ENCODE measurements at places on chromosomes 11 and 22. TPM values are rescaled to one million over a fixed set of nuclear protein-coding genes. Genes with fewer than 3 reads are reported as not detected.

Gene GGTLC3
- not detected for polyA plus RNA-seq

Gene C11orf65
- 0.16 TPM for polyA plus RNA-seq

Gene TSGA10IP
- polyA plus RNA-seq = not detected

Gene SELENOO
- 13.7 TPM for polyA plus RNA-seq

Gene OR10A2
- not detected for polyA plus RNA-seq

Gene SHISAL1
- polyA plus RNA-seq = 2.2 TPM

Gene KCNJ11
- polyA plus RNA-seq = 0.41 TPM

Gene ESAM
- polyA plus RNA-seq = 9.1 TPM

DNA sequence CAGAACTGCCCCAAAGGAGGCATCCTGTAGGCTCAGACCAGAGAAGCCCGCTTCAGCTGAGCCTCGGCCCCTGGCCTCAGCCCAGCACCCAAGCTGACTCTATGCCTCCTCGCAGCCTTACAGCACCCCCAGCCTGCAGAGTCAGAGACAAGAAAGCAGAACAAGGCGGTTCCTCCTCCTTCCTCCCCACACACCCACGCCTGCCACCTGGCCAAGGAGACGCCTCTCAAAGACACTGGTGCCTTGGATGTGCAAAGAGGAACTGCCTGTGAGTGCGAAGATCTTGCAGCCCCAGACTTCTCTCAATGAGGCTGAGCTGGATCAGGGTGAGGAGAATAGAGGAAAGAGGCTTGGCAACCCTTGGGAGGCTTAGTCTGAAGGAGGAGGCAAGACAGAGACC lies 60.2 kb downstream of the PDE2A start:
- DNase-seq = no peak

DNA sequence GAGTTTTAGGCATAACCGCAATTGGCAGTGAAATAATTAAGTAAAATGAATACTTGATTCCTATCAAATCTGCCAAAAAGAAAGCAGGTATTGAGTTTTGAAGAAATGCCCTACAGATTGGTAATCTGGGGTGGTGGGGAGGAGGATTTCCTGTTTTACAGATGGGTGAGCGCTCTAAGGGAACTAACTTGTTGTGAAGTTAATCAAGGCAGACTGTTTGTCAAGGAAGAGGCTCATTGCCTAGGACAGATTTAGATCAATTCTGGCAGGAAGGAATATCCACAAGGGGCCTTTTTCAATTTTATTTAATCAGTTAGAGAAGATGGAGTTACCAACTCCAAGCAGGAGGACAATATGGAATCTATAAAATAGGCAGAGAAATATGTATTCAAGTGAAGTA lies 271.5 kb upstream of the CCDC90B start:
- no peak for DNase-seq

- DNase-seq = no peak
Measured at GRCh38 chr11:130802567-130802966, 113.7 kb downstream of the SNX19 start.

DNA sequence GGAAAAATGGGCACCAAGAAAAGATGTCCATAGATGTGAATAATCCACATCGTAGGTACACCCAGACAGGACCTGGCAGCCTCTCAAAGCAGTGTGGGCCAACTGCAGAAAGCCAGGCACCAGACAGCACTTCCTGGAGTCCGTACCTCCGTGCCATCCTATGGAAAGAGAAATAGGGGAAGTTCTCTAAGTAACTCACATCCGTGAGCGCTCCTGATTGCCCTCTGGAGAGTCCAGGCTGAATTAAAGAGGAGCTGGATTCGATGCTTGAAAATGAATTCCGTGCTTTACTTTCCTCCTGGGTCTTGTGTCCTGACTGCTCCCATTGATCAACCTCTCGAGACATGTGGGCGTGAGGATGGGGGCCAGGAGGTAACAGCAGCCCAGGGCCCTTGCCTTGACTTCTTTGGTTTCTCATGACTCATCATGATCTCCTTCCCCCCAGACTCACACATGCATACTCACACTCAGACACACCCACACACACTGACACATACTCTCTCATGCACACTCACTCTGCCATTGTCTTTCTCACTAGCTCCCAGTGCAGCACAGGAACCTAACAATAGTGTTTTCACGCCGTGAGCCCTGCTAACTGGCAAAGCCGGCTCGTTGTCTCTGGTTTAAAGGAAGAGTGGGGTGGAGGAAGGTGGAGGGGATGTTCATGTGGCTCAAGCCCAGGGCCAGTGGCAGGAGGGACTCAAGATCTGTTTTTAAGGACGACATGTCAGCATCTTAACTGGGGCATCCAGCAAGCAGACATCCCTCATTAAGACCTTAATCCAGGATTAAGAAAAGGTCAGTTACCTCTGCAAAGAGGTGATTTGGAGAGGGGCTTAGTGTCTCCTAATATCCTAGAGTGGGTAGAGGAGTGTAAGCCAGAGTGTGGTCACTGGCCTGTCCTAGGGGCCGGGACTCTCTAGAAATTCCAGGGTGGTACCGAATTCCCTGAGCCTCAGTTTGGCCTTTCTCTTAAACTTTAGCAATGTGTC lies 104.2 kb downstream of the SCN3B start:
- no peak for DNase-seq

GRCh38 chr11:15901790-15902189 lies 454.6 kb downstream of the SOX6 start:
- DNase-seq = peak; percentile 9

GRCh38 chr22:35611200-35611890 lies 5.8 kb downstream of the MB start:
- no peak for DNase-seq

DNA sequence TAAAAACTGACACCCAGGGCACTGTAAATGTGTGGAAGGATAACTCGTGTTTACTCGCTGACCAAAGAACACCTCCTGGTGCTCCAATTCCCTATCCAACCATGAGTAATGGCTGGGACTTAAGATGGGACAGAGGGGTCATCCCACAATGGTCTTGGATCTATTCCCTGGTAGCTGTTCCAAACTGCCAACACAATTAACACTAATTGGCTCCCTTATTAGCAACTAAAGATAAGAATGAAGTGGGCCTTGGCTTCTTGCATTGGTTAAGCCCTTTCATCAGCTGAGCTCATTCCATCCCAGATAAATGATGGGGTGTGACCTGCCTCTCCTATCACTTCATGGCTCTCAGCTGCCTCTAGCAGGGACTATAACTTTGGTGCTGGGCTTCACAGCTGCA lies 1.5 kb upstream of the SIK3 start:
- no peak for DNase-seq

DNA sequence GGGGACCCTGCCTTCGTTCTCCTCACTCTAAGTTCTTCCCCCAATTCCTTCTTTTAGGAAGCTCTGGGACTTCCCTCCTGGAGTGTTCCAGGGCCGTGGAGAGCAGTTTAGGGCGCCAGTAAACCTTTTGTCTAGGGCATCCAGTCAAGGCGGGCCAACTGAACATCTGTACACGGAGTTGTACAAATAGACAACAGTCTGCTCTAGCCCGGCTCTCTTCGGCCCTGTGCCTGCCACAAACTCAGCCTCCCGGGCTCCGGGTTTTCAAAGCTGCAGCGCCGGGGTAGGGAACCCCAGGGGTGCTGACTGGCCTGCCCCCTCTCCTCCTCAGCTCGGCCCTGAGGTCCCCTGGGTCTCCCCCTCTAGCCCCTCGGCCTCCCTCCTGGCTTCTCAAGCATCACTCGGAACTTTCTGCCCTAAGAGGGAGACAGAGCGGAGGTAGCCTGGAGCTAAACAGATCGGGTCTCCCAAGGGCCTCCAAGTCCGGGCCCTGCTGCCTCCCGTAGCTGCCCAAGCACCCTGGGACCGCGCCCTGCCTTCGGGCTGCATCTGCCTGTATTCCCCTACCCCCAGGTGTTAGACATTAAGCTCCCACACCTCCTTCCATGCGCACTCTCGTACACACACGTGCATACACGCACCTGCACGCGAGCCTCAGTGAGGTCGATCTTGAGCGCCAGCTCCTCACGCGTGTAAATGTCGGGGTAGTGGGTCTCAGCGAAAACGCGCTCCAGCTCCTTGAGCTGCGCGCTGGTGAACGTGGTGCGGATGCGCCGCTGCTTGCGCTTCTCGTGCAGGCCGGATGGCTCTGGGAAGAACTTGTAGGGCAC lies 3.3 kb downstream of the PHOX2A start:
- no peak for DNase-seq

GRCh38 chr11:47917599-47918369 lies 62.6 kb upstream of the PTPRJ start:
- peak; percentile 80 for DNase-seq

GRCh38 chr11:126542334-126543015 lies 187.0 kb downstream of the ST3GAL4 start:
- DNase-seq = no peak

GRCh38 chr11:102824556-102824955 lies 18.9 kb downstream of the MMP3 start:
- no peak for DNase-seq

DNA sequence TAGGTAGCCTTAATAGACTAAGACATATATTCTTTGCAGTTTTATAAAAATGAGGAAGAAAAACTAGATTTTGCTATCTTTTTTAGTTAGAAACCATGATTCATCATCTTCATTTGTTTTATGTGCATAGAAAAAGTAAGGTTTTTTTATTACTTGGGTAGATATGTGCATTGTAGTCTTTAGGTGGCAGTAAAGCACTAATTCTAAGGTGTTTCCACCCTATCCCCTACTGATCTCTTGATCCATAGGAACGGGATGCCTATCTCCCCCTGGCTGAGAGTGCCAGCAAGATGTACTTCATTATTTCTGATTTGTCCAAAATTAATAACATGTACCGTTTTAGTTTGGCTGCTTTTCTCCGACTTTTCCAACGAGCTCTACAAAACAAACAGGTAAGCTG lies 148.1 kb downstream of the DYNC2H1 start:
- DNase-seq = peak; percentile 44

- no peak for DNase-seq
Measured at GRCh38 chr11:85946221-85946620, 91.0 kb downstream of the CCDC83 start.

DNA sequence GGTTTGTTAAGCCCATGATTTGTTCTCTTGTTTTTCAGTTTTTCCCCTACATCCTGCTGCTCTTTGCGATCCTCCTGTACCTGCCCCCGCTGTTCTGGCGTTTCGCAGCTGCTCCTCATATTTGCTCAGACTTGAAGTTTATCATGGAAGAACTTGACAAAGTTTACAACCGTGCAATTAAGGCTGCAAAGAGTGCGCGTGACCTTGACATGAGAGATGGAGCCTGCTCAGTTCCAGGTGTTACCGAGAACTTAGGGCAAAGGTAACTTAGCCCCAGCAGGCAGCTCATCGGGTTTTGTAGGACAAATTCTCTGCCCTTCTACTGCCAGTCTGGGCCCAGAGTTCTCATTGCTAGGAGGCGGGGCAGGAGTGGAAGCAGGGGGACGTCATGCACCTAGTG lies 49.7 kb downstream of the PANX1 start:
- no peak for DNase-seq

DNA sequence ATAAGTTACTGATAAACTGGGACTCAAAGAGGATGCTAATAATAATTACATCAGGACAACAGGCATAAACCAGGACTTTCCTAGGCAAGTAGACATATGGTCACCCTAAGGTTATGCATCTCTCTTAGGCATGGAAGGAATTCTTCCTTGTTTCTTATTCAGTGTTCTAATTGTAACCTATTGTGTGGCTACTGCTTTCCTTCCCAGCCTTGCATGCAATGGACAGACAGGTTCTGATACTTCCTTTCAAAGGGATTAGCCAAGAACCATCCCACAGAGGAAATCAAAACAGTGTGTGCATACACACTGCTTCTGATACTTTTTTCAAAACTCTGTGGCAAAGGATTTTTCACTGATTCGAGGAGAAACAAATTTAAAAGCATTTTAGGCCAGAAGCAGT lies 48.3 kb downstream of the RRAS2 start:
- no peak for DNase-seq

GRCh38 chr22:37742376-37743171 lies 45.7 kb downstream of the TRIOBP start:
- DNase-seq = no peak

DNA sequence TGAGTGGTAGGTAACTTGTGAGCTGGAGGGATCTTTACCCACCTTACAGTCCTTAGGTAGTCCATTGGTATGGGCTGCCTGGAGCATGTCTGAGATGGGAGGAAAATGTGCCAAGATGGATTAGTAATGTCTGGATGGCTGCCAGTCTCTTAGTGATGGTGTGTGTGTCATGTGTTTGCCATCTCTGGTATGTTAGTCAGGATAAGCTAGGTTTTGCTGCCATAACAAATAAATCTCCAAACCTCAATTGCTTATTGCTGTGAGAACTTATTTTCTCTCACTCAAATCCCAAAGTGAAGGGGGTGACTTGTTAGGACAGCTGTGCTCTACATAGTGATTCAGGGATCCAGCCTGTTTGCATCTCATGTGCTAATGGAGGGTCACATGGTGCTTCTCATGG lies 40.9 kb upstream of the MYEOV start:
- peak; percentile 49 for DNase-seq

DNA sequence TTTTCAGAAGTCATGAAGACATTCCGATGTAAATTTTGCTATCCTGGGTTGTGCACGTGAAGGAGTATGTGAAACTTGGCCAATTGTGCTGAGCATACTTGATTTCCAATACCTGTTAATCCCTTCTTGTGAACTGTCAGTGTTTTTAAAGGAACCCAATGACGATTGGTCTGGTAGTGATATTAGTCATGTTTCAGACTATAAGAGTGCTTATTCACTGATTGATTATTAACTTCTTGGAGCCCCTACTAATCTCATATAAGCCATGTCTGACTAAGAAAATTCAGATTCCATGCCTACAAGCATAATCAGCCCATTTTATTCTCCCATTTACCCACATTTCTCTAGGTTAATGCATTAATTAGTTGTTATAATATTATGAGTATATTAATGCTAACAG lies 330.8 kb upstream of the MTNR1B start:
- DNase-seq = peak; percentile 0

DNA sequence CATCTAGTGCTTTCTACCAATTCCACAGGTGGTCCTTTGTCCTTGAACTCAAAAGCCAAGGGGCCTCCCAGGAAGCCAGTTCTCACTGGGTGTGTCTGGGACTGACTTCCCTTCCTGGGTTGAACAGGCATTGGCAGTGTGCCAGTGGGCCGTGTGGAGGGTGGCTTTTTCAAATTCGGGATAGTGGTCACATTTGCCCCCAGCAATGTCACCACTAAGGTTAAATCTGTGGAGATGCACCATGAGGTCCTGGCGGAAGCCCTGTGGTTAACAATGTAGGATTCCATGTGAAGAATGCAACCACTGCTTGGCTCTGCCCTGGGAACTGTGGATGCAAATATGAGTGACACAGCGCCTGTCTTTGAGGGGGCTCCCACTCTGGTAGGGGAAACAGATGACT lies 53.2 kb upstream of the MTNR1B start:
- DNase-seq = no peak

DNA sequence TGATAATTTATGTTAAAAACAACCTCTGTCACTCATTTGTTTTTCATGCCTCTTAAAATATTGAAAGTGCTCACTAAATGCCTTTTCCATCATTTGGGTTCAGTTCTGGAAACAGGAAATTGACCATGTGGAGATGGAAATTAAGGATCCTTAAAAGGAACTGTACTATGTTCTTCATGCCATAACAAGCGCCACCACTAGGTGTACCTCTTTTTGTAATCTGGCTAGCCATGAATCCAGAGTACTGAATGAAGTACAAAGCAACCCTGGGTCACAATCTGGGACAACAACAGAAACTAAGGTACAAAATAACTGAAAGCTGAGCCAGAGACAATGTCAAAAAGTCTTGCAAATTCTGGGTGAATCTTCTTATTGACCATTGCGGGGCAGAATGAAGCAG lies 559.1 kb downstream of the FAM181B start:
- peak; percentile 5 for DNase-seq

- DNase-seq = no peak
Measured at GRCh38 chr11:77151804-77152509, 23.9 kb downstream of the MYO7A start.

All from A549 (cell line).